ENCODE measurements at places on chromosomes 7 and 10.

DNA sequence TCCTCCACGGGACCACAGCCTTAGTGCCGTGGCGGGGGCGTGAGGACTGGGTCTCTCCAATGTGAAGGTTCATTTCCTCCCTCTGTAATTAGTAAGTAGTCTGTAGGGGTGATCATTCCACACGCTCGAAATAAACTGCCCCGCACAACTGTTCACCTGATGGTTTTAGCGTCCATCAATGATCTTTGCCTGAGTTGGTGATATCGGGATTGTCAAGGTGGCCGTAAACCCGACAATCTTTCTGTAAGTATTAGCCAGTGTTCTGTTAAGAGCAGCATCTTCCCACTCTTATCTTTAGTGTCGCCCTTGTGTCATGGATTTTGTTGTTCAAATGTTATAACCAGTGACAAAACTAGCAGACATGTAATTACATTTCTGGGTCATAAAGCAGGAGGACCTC is 17.7 kb downstream of the AGAP3 start:
- no peak for DNase-seq

DNA sequence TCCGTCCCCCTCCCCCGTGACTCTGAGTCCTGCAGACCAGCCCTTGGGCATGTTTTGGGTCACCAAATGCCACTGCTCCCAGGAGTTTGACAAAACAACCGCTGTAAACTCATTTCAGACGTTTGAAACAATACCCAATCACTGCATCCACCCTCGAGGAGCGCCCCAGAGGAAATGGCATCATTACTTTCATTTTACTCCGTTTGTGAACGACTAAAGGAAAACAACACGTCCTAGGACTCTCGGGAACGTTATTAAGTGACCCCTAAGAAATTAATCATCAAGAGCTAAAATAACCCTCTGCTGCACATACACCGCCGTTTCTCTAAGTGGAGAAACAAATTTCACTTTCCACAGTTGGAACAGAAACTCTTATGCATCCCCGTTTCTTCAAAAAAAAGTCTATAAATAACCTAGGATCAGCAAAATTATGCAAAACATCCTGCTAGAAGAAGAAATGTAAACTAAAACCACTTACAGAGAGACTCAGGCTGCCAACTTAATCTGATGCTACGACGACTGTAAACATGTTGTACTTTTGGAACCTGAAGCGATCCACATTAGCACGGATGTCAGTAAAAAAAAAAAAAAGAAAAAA is 109.9 kb upstream of the EFCAB10 start:
- no peak for DNase-seq

GRCh38 chr7:157507987-157508386 is 171.2 kb downstream of the DNAJB6 start:
- peak; percentile 17 for DNase-seq

DNA sequence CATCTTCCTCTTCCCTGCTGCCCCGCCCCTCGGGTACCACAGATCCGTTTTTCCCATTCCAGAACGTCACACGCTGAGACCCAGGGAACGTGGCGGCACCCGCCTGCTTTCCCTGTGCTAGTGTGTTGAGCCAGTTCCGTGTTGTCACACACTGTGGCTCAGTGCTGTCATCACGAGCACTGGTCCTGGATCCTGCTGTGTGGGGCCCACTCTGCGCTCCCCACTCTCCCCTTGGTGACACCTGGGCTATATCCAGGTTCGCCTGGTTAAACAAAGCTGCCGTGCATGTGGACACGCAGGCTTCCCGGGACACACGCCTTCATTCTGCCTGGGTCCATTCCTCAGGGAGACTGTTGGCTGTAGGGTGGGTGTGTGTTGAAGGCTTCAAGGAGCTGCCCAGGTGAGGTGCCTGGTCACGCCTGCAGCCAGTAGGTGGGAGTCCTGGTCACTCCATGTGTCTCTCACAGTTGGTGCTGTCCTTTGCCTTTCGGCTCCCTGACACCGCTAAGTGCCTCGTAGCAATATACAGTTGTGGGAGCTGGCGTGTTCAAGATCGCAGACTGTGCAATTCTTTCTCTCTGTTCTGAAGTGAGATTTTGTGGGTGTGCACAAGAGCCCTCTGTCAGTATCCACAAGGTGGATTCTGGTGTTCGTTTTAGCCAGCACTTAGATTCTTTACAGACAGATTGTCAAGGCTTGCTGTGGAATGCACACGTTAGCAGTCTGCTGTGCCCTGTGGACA is 88.6 kb downstream of the INPP5A start:
- no peak for DNase-seq

GRCh38 chr7:98266840-98267239 is 14.6 kb upstream of the BRI3 start:
- no peak for DNase-seq

GRCh38 chr10:11439523-11440053 is 171.9 kb downstream of the USP6NL start:
- no peak for DNase-seq

- DNase-seq, result no peak
Measured at GRCh38 chr10:76126607-76127527, 695.4 kb downstream of the LRMDA start.

DNA sequence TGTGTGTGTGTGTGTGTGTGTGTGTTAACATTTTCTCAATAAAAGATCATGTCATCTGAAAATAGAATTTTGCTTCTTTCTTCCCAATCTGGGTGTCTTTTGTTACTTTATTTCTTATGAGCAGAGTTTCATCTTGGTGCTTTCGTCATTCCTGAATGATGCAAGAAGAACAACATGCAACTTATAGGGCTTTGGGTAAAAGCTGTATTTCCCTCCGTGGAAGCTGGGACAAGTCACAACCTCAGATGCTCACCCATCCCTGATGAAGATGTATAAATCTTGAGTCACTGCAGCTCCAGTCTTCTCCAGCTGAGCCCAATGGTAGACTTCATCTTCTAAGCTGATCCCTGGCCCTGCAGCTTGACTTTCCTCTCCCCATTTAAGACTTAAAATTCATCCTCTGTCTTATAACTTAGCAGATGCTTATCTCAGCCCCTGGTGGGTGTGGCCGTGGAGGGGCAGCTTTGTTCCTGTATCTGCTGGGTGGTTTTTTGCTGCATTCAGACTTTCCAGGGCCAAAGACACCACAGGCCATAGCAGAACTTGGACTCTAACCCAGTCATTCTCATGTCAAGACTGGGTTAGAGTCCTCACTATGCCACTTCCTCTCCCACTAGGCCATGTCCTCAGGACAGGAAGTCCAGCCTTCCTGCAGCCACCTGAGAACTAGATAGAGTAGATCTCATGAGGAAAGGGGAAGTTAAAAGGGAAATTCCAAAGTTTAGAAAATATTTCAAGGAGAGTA is 356.4 kb downstream of the TNS3 start:
- DNase-seq, result no peak

DNA sequence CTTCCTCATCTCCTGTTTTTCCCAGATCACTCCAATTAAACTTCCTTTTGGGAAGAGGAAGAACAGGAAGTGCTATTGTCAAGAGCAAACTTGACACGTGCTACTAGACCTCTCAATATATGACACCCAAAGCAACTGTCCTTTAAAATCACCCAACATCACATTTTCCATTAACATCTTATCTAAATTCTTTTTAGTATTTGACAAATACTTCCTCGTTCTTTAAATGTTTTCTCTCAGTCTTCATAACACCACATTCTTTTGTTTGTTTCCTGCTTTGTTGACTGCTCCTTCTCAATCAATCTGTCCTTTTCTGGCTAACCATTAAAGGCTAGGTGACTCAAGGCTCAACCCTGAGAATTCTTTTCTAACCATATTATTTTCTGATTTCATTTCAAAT is 7.1 kb upstream of the TFPI2 start:
- no peak for DNase-seq

- DNase-seq, result peak; percentile 13
Measured at GRCh38 chr10:109912335-109913281, 10.7 kb downstream of the XPNPEP1 start.

- DNase-seq, result no peak
Measured at GRCh38 chr10:9060314-9060713, 1005.8 kb downstream of the GATA3 start.

- no peak for DNase-seq
Measured at GRCh38 chr7:2941216-2941859, 97.2 kb upstream of the GNA12 start.

DNA sequence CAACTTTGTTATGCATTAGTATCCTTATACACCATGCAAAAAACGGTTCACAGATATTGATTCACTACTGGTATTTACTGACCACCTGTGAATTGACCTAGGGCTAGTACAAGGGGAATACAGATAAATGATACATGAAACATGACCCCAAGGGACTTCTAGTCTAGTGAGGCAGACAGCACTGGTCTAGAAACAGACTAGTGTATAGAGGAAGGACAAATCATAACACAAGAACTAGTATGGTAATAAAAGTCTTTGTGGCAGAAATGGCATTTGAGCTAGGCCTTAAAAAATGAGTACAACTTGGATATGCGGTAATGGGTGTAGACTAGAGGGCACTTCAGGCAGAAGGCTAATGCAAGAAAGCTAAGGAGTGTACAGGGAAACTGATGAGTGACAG is 86.6 kb downstream of the SLC25A13 start:
- DNase-seq, result no peak

DNA sequence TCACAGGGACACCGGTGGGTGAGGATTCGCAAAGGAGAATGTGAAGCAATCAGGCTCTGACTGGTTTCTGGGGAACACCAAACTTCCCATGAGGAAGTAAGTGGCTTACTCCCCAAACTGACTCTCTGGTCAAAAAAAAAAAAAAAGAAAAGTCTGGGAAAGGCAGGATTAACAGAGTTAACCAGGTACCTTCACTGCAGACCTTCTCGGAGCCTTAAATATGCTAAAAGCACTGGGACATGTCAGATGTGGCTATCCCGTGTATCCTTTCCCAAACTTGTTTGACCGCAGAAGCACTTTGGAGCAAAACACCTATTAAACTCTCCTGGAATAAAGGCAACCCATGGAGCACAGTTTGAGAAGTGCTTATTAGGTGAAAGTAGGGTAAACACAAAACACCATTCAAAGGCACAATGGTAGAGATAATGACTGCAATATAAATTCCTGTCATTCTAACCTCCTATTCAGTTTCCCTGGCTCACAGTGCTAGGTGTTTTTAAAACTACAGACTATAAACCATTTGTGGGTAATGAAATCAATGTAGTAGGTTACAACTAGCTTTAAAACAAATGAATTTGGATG is 44.1 kb upstream of the MXI1 start:
- peak; percentile 19 for DNase-seq

GRCh38 chr7:99076615-99077014 is 67.3 kb downstream of the SMURF1 start:
- DNase-seq, result no peak

Measured in NCI-H2081 treated with DMSO at 0.1 percent for 48 hours (cell line).